ENCODE measurements at places on chromosomes 3 and 15. TPM values are rescaled to one million over a fixed set of nuclear protein-coding genes. Genes with fewer than 3 reads are reported as not detected.

The HTR3E gene
- total RNA-seq = not detected

The SLC12A8 gene
- total RNA-seq = 0.20 TPM

The ROPN1 gene
- not detected for total RNA-seq

The IGF1R gene
- 43.8 TPM for total RNA-seq

The IGSF11 gene
- not detected for total RNA-seq

The CCNB2 gene
- 30.1 TPM for total RNA-seq

The SERINC4 gene
- not detected for total RNA-seq

The TRAIP gene
- total RNA-seq = 4.4 TPM

The ADPGK gene
- 58.6 TPM for total RNA-seq

The TMEM45A gene
- total RNA-seq = 4.0 TPM

The GCSAM gene
- total RNA-seq = not detected

The SAMMSON gene
- not detected for total RNA-seq

The GRIP2 gene
- total RNA-seq = not detected

The OXNAD1 gene
- 14.4 TPM for total RNA-seq

The PLA2G4E gene
- total RNA-seq = not detected

The IL16 gene
- total RNA-seq = 0.20 TPM

The MESP2 gene
- total RNA-seq = 0.14 TPM

The TMCO5A gene
- total RNA-seq = not detected

The APBA2 gene
- 42.1 TPM for total RNA-seq

The BCHE gene
- total RNA-seq = under 0.01 TPM

The LDHAL6B gene
- not detected for total RNA-seq

The GOLGA8Q gene
- 0.59 TPM for total RNA-seq

The AGBL1 gene
- not detected for total RNA-seq

The SFMBT1 gene
- 4.0 TPM for total RNA-seq

The FAM162A gene
- total RNA-seq = 23.6 TPM

The UBA7 gene
- total RNA-seq = 42.2 TPM

The ABHD17C gene
- 8.7 TPM for total RNA-seq

The XCR1 gene
- total RNA-seq = not detected

The HYKK gene
- 2.6 TPM for total RNA-seq

The SAXO2 gene
- 0.11 TPM for total RNA-seq

The CD86 gene
- not detected for total RNA-seq

The TNFAIP8L3 gene
- 62.5 TPM for total RNA-seq

All from pulmonary artery endothelial cell (primary cell).